ENCODE measurements at places on chromosomes 1 and 21.

DNA sequence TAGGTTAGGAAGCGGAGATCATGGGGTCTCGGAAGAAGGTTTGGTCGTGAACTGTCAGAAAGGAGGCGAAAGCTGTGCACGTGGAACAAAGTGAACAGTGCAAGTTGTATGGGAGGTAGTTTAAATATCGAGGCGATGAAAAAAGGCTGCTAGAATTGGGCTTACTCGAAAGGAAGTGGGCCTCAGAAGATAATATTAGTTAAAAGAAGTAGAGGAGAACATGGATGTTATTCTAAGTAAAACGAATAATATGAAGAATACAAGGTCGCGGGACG is 571 bp downstream of the WDR3 start:
- DNase-seq = no peak

- DNase-seq = no peak
These were observed 17.4 kb downstream of the SFT2D2 start for GRCh38 chr1:168243198-168243597.

DNA sequence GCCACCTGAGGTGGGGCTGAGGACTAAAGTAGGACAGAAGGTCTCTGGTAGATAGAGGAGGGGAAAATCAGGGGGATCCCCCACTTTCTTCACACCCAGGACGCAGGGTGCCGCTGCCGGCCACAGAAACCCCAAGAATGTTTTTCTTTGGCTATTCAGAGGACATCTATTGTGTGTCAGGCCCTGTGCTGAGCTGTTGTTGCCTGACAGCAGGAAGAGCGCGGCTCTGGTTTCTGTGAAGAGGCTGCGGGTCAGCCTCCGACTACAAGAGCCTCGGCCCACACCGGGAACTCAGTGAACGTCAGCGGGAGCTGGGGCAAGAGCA is 407 bp upstream of the PIGV start:
- no peak for DNase-seq

DNA sequence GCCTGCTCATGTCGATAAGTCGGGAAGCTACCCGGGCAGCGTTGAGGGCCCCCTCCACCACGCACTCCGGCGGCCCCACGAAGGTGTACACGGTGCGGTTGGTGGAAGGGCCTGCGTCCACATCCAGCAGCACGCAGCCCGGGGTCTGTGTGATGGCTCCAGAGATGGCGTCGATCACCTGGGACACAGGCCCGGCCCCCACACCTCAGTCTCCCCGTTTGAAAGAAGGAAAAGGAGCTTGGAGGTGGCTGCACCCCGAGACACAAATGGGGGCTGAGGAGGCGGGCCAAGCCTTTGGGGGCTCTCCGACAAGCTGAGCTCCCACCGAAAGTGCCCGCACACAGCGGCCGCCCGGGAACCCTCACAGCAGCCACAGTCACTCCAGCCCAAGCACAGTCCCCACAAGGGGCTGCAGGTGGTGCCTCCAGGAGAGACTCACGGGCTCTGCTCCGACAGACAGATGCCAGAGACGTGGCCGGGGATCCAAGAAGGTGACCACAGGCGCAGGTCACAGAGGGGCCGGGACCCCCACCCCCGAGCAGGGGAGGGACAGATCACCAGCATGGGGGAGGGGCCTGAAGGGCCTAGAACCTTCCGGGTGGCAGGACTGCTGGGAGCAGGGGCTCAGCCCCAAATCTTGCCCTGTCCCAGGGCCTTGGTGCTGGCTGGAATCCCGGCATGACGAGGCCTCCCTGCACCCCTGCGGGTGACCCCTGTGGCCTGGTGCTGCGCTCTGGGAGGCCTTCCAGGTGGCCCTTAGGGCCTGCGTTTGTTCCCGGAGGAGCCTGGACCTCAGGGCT is 1.0 kb downstream of the FTCD start:
- DNase-seq = no peak

GRCh38 chr1:18868801-18869424 is 9.5 kb upstream of the TAS1R2 start:
- DNase-seq = no peak

DNA sequence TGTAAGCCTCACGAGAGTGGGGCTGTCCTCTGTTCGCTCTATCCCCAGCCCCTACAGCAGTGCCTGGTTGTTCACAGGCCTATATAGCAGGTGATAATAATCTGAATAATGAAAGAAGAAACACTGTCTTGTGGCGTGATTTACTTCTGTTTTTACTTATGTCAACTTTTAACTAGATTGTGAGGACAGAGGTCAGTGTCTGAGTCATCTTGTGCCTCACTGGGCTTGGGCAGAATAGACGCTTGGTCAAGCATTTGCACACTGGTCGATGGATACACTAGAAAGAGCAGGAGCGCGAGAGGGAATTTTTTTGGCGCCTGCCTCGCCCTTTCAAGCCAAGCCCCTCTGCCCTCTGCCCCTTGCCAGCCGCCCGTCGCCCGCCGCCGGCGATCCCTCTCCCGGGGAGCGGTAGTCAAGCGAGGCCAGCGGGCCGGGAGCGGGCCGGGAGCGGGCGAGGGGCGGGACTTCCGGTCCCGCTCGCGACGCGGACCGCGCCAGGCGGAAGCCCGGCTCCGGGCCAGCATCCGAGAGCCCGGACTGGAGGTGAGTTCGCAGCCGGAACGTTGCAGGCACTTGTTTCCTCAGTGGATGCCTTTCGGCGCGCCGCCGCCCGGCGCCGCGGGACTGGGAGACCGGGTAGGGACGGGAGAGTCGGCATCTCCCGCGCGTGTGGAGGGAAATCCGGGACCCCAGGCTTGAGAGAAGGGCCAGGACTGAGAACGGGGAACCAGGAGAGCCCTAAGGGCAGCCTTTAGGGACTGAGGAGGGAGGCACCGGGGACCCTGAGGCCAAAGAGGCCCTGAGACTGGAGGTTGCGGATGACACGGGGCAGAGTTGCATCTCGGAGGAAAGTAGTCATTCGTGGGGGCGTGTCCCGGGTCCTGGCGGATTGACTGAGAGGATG is at the start of gene DISP1:
DISP1 (plus strand) TSS at position 504 of the 904 bp plus-strand sequence. CDS start 127,785 bp downstream, outside the sequence.
- peak; percentile 56 for DNase-seq

DNA sequence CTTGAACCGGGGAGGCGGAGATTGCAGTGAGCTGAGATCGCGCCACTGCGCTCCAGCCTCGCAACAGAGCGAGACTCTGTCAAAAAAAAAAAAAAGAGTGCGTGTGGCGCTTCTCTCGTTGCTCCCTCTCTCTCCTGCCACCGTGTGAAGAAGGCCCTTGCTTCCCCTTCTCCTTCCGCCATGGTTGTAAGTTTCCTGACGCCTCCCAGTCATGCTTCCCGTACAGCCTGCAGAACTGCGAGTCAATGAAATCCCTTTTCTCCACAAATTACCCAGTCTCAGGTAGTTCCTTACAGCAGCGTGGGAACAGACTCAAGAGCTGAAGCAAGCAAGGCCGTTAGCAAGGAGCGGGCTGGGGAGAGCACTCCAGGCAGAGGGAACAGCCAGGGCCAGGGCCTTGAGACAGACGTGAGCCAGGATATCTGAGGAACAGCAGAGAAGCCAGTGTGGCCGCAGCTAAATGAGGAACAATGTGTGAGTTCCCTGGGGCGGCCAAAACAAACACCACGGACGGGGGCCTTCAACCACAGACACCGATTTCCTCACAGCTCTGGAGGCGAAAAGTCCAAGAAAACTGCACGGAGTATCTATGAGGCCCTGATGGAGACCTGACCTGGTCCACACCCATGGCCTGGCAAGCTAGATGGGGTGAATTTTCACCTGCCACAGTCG is 54.2 kb upstream of the ETS2 start:
- no peak for DNase-seq

GRCh38 chr1:34904236-34905097 is 25.0 kb downstream of the DLGAP3 start:
- no peak for DNase-seq

DNA sequence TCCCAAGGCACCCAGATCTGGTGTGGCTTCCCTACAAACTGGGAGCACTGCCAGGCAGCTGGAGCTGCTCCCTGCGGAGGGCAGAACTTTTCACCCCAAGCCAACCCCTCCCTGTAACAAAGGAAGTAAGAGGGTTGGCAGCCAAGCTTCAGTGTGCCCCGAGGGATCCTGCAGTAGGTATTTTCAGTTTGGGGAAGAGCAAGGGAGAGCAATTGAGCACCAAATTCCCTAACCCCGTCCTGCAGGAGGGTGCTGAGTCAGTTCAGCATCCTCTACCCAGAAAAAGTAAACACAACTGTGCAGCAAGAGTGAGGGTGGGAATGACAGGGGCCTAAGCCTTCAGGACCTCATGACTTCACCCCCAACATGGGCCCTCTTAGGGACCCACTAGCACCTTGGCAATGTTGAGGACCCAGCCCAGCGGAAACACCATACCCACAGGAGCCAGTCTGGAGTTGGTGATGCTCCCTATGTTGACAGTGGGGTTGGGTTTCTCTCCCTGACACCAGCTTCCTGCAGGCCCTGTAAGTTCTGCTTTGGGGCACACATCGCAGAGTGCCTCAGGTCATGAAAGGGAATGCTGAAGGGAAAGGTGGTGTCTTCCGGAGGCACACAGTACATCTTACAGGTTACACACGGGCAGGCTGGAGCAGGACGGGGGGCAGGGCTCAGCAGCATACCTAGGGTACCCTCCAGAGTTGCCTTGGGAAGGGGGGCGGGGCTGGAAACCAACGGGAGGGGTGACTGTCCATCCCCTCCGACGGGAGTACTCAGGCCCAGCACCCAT is 14.8 kb downstream of the SH3BP5L start:
- DNase-seq = no peak

DNA sequence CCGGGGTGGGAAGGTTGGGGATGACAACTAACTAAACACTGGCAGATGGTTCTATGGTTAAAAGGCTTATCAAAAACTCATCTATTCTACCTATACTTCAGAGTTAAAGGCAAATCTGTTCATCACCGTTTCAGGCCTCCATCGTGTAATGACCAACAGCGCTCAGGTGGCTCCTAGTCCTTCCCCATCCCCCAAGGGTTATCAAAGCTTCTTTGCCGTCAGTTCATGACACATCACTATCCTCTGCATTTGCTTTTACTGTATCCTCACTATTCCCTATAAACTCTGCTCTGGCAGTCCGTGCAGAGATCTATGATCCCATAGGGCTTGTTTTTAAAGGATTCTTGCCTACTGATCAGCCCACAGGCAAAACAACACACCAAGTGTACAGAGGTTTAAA is 8.2 kb downstream of the HMGN1 start:
- DNase-seq = no peak

GRCh38 chr1:236645016-236645680 is 40.8 kb upstream of the HEATR1 start:
- DNase-seq = no peak
